Endothelial cell of umbilical vein (primary cell): ENCODE measurements at places on chromosomes 13 and 19. TPM values are rescaled to one million over a fixed set of nuclear protein-coding genes. Genes with fewer than 3 reads are reported as not detected.

The GPR4 gene
- polyA plus RNA-seq = 13.4 and 17.9 TPM in 2 replicates

DNA sequence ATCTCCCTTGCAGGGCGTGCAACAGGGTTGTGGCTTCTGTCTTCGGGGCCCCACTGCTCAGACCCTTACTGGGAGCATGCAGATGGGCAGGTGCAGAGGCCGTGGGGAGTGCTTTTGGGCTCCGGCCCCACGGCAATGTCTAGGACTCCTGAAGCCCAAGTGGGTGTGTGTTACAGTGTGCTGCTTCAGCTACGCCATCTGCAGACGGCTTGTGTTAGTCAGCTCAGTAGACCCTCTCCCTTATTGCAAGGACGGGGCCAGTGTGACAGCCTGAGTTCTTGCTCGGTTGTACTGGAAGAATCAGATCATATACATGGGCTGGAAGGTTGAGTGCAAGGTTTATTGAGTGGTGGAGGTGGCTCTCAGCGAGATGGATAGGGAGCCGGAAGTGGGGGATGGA lies 39.3 kb downstream of the DNAJC3 start:
- H3K4me1 ChIP-seq = peaks cover 9% of the 10 kb centered on the region
- H3K36me3 ChIP-seq = no peaks in the 10 kb centered on the region
- DNase-seq = no peak
- no peak overlapping the region for H3K4me3 ChIP-seq
- no peaks in the 10 kb centered on the region for H3K27me3 ChIP-seq

The C3 gene
- polyA plus RNA-seq = 0.08 and 0.23 TPM in 2 replicates

DNA sequence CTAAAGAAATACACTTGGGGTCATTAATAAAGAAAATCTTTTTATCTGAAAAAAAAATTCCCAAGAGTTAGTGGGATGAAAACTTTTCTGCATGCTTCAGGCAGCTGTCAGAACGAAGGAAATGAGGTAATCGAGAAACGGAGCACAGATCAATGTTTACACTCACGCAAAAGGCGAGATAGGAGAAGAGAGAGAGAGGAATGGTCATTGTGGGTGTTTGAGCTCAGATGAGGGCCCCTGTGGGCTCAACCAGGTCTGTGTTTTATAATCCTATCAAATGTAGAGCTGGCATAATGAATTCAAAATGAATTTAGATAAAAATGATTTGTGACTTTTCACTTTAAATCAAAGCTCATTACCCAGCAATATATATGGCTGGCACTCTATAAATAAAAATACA lies 6.3 kb upstream of the RXFP2 start:
- DNase-seq = peak; percentile 47
- peaks cover 8% of the 10 kb centered on the region for H3K27me3 ChIP-seq
- H3K4me3 ChIP-seq = no peak overlapping the region
- no peaks in the 10 kb centered on the region for H3K36me3 ChIP-seq
- peaks cover 18% of the 10 kb centered on the region for H3K4me1 ChIP-seq

- peak; percentile 28 for DNase-seq
- H3K36me3 ChIP-seq = no peaks in the 10 kb centered on the region
- peaks cover 12% of the 10 kb centered on the region for H3K4me1 ChIP-seq
- no peak overlapping the region for H3K4me3 ChIP-seq
These were observed 9.7 kb upstream of the GIPC1 start for GRCh38 chr19:14505488-14506239.

GRCh38 chr13:103788061-103788652 lies 721.9 kb upstream of the SLC10A2 start:
- DNase-seq = peak; percentile 4
- H3K27me3 ChIP-seq = no peaks in the 10 kb centered on the region
- H3K4me1 ChIP-seq = no peaks in the 10 kb centered on the region
- no peak overlapping the region for H3K27ac ChIP-seq

The SLC1A5 gene
- 114 TPM in 2 replicates for polyA plus RNA-seq

The REEP6 gene
- 1.3 and 1.5 TPM in 2 replicates for polyA plus RNA-seq

The SLC25A41 gene
- 0.06 and 0.21 TPM in 2 replicates for polyA plus RNA-seq

DNA sequence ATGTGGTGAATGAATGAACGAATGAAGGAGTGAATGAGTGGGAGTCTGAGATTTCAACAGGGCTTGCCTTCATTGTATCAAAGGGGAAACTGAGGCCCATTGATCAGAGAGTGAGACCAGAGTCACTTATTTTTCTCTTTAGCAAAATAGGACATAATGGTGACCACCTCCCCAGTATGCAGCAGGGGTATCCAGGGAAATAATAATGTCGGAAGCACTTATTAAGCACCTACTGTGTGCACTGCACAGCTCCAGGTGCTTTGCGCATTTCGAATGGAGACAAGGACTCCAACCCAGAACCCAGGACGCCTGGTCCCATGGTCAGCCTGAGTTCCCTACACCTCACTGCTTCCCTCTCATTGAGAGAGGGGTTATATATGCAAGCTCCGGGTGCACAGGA lies 26.8 kb upstream of the SEMA6B start:
- H3K36me3 ChIP-seq = no peaks in the 10 kb centered on the region
- H3K4me1 ChIP-seq = peaks cover 14% of the 10 kb centered on the region
- H3K4me3 ChIP-seq = no peak overlapping the region
- H3K27ac ChIP-seq = no peak overlapping the region
- H3K27me3 ChIP-seq = peaks cover 2% of the 10 kb centered on the region
- DNase-seq = no peak
